ENCODE measurements at places on chromosomes 4 and X.

GRCh38 chr4:85527815-85528214 is 52.9 kb downstream of the ARHGAP24 start:
- DNase-seq: no peak

- DNase-seq: no peak
Observed at GRCh38 chr4:129344058-129344457, 248.1 kb downstream of the C4orf33 start.

DNA sequence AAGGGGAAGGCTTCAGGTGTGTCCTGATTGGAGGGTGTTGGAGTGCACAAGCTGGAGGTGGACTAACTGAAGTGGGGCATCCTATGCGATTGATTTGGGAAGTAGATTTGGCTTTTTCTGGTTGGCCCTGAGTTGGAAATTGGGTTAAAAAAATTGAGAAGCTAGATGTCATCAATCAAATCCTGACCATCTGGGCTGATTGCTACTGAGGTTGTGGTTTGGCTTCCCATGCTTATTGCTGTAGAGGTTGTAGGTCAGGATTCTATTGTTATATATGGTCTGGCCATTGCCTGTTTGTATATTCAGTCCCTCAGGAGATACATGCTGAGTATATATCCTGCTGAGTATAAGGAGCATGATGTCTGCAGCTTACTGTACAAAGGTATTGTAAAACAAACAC is 7.7 kb upstream of the ZNF81 start:
- no peak for DNase-seq

- no peak for DNase-seq
Observed at GRCh38 chr4:89400287-89401035, 92.9 kb upstream of the GPRIN3 start.

DNA sequence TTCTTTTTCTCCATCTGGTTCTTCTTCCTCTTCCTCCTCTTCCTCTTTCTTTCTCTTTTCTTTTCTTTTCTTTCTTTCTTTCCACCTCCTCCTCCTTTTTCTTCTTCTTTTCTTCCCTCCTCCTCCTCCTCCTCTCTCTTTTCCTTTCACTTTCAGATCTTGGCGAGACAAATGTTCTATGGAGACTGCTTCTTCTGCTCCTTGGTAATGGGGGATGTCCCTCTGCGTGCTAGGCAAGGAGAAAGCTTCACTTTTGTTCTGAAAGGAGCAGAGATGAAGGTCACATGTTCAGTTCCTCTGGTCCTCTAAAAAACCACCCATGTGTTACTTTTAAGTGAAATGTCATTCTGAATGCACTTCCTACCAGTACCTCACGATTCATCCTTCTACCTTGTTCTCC is 33.2 kb downstream of the NBDY start:
- no peak for DNase-seq

DNA sequence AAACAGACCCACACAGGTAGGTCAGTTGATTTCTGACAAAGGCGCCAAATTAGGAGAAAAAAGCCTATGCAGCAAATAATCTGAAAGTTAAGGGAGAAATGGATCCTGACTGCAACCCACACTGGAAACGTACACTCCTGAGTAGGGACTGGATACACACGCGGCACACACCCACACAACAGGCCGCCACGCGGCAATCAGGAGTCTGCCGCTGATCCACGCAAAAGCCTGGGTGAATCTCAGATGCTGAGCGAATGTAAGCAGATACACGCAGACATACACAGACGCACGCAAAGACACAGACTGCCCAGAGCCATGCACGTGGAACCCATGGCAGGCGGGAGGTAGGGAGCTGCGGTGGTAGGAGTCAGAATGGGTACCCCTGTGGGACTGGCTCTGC is 21.7 kb downstream of the LRPAP1 start:
- no peak for DNase-seq

DNA sequence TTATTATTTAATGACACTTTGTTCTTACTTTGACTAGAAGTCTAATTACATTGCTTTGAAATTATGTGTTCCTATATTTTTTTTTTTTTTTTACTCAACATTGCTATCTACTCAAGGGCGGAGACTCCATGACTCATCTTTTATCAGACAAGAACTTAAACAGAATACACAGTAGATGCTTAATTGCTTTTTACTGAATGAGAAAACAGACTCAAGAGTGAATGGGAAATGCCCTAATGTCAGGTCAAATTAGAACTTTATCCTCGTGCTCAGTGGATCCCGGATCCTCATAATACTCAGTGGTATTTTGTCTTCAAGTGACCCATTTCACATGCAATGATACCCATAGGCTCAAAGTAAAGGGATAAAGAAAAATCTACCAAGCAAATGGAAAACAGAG is 954.5 kb upstream of the IGFBP7 start:
- no peak for DNase-seq

- no peak for DNase-seq
Observed at GRCh38 chr4:175411251-175411650, 400.8 kb downstream of the GPM6A start.

GRCh38 chr4:156261230-156261629 is 307.6 kb upstream of the CTSO start:
- no peak for DNase-seq

- DNase-seq: no peak
Observed at GRCh38 chrX:107678957-107679740, 50.8 kb downstream of the PRPS1 start.

DNA sequence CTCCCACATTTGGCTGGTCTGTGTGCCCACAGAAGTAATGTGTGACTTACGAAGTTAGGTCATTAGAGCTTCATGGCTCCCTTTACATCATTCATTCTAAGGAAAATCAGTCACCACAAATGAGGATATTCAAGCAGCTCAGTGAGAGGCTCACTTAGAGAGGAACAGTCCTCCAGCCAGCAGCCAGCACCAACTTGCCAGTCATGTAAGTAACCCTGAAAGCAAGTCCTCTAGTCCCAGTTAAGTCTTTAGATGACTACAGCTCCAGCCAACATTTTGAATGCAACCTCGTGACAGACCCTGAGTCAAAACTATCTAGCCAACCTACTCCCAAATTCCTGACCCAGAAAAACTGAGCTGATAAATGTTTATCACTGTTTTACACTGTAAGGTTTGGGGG is 71.3 kb downstream of the LRBA start:
- DNase-seq: no peak

- peak; percentile 69 for DNase-seq
Observed at GRCh38 chr4:104494822-104495559, at the start of gene CXXC4. TSS of gene CXXC4 (minus strand) at chr4:104494894. CDS start at chr4:104491802, 3,092 bp downstream.

- no peak for DNase-seq
Observed at GRCh38 chrX:118205421-118206395, 89.1 kb upstream of the KLHL13 start.

DNA sequence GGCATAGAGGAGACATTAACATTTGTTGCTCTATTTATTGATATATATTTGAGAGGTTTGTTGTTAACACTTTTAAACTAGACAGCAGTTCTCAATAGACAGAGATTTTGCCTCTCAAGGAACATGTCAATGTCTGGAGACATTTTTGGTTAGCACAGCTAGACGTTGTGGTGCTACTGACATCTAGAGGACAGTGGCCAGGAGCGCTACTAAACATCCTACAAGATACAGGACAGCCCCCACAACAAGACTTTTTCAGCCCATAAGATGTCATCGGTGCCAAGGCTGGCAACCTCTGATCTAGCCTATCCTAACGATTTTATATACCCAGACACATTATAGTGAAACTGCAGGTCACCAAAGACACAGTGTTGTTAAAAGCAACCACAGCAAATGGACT is 18.4 kb upstream of the CTSO start:
- DNase-seq: no peak

GRCh38 chr4:155512817-155513216 is 136.1 kb upstream of the MAP9 start:
- no peak for DNase-seq

GRCh38 chr4:93710847-93711430 is 117.6 kb upstream of the ATOH1 start:
- DNase-seq: no peak

GRCh38 chrX:25762656-25763055 is 375.5 kb upstream of the MAGEB18 start:
- DNase-seq: no peak

- peak; percentile 60 for DNase-seq
Observed at GRCh38 chr4:90536408-90536807, 409.2 kb downstream of the CCSER1 start.

- no peak for DNase-seq
Observed at GRCh38 chrX:128020701-128021100, 31.5 kb downstream of the ACTRT1 start.

GRCh38 chr4:146592019-146592418 is 46.7 kb upstream of the POU4F2 start:
- DNase-seq: no peak

- DNase-seq: no peak
Observed at GRCh38 chr4:139208404-139208945, 31.5 kb upstream of the ELF2 start.

DNA sequence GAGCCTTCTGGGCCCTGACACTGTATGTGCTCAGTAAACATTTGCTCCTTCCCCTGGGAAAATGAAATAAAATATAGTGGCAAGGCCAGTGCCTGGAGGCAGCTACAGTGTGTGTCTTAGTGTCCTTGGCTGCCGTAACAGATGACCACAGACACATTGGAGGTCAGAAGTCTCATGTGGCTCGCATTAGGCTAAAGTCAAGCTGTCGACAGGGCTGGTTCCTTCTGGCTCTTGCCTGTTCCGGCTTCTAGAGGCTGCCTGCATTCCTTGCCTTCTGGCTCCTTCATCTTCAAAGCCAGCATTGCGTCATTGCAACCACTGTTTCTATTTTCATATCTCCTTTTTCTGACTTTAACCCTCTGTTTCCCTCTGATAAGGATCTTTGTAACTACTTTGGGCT is 83.6 kb upstream of the STX18 start:
- no peak for DNase-seq

DNA sequence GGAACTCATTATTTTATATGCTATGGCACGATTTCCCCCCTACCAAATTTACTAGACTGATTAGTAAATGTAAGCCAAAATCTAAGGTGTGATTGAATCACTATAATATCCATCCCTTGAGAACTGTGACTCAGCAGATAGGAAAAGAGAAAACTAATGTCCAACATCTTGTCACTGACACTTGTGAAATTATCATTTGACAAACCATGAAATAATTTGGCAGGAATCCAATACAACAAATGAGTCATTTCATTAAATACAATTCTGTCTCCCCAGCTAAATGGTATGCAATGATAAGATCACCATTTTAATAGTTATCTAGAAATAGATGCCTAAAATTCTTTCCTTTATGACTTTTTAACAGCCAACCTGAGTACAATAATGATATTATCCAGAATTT is 462.3 kb downstream of the DMD start:
- DNase-seq: no peak

- peak; percentile 1 for DNase-seq
Observed at GRCh38 chrX:147550217-147550616, 361.5 kb upstream of the FMR1 start.

DNA sequence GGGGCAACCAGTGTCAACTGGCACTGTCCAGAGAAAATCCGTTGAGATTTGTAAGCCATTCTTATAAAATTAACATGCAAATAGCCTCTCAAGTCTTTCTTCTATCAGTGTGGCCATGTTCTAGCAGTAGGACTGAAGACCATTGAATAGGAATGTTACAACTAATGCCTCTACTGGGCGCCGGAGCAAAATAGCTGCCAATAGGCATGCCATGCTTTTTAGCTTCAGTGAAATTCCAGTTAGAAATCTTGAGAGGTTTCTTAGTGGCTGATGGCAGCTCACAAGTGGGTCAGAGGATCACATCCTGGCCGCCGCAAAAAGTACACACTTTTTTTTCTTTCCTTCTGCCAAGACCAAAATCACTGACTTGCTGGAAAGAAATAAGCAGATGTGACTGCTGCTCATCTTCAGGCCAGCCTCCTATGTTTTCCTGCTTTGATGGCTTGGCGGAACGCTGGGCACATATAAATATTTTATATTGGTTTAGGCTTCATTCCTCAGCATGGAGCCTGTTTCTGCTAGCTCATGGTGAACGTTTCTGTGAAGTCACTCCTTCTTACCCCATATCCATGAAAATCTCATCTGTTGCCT is 293.1 kb downstream of the TENM3 start:
- no peak for DNase-seq

GRCh38 chrX:118448273-118448783 is 47.3 kb upstream of the DOCK11 start:
- no peak for DNase-seq
